ENCODE measurements at places on chromosomes 3 and 15.
A peak's percentile ranks its signal among the peaks of the same experiment; 100 is the strongest.

- peak; percentile 57 for DNase-seq
These were observed 68.5 kb upstream of the ATP13A5 start for GRCh38 chr3:193446965-193447602.

GRCh38 chr15:80699981-80700380 is 4.9 kb downstream of the ABHD17C start:
- DNase-seq = no peak

DNA sequence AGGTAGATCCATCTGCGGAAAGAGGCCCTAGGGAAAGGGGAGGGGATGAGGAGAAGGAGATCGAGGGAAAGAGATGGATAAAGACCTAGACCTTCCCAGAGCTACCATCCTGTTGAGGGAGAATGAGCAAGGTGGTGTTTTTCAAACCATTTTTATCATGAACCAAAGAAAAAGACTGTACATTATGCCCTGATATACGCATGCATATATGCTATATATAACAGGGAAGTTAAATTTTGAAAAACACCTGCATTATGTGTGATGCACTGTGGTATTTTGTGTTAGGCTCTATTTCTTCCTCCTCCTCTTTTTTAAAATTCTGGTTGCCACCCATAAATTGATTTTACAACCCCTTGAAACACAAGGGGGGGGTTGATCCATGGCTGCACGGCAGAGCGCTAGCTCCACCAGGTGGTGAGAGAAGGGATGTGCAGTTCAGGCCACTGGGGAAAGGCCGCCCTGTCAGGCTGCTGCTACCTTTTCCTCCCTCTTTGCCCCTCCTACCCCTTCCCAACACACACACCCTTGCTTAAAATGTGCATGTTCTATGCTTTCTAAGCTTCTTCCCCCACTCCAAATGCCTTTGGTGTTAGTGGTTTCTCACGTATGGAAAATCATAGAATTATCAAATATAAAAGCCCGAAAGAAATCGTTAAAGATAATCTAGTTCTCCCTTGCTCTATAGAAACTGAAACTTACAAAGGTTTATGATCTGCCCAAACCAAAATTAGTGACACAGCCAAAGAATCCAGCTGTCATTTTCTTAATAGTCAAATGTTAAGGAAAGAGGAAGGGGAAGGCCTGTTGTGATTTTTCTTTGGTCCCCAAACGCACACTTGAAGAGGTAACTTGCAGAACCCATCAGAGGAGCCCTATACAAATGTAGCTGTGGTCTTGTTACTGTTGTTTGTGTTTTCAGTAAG is 262.0 kb upstream of the UMPS start:
- peak; percentile 65 for DNase-seq

GRCh38 chr3:130759692-130760338 is 13.2 kb upstream of the PIK3R4 start:
- peak; percentile 86 for DNase-seq

GRCh38 chr15:69648775-69649735 is 196.4 kb downstream of the RPLP1 start:
- no peak for DNase-seq

- peak; percentile 98 for DNase-seq
These were observed 201.6 kb downstream of the SATB1 start for GRCh38 chr3:18223571-18223970.

DNA sequence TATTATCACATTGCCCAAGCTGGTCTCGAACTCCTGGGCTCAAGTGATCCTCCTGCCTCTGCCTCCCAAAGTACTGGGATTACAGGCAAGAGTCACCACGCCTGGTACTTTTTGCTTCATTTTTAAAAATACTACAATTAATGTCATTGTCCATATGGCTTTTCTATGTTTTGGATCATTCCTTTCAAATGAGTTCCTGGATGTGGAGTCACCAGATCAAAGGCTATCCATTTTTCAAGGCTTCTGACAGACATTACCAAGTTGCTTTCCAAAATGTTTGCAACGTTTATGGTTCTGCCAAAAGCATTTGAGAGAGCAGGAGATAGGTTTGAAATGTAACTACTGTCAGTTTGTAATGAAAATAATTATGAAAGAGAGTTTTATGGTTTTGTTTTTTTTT is 34.2 kb upstream of the BCL2L10 start:
- no peak for DNase-seq

DNA sequence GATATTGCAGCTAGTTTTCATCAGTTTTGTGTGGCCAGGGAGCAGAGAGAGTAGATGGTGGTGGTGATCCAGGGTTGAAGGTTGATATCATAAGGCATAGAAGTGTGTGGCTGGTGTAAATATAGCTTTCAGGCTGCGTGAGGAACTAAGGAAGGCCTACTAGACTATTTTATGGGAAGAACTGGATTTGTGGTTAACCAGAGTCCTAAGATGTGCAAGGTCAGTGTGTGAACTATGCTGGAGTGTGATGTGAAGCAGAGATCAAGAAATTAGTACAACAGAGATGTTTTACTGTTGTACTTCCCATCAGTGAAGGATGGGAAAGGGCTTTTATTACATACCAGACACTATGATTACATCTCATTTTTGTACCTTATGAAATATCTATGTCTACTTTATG is 41.5 kb downstream of the MAPK6 start:
- no peak for DNase-seq

DNA sequence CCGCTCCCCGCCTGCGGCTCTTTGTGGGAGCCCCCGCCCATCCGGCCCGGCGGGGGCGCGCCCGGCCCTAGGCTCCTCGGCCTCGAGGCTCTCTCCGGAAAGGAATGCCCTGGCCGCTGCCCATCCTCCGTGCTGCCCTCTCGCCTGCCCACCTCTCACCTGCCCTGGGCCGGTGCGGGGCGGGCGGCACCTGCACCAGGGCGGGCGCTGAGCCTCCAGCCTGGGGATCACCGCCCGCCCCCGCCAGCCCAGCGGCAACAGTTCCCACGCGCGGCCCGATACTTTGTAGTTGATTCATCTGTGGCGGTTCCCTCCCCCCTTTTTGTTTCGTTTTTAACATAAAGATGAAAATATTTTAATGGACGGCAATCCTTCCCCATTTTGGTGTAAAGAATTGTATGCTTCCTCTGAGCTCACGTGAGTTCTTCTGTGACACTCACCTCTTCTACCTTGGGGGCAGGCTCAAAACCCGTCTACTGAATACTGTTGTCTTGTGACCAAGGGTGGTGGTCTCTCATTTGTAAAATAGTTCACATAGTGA is 1.9 kb downstream of the KLF13 start:
- DNase-seq = peak; percentile 36

GRCh38 chr3:105085506-105085905 is 281.2 kb upstream of the ALCAM start:
- DNase-seq = no peak

DNA sequence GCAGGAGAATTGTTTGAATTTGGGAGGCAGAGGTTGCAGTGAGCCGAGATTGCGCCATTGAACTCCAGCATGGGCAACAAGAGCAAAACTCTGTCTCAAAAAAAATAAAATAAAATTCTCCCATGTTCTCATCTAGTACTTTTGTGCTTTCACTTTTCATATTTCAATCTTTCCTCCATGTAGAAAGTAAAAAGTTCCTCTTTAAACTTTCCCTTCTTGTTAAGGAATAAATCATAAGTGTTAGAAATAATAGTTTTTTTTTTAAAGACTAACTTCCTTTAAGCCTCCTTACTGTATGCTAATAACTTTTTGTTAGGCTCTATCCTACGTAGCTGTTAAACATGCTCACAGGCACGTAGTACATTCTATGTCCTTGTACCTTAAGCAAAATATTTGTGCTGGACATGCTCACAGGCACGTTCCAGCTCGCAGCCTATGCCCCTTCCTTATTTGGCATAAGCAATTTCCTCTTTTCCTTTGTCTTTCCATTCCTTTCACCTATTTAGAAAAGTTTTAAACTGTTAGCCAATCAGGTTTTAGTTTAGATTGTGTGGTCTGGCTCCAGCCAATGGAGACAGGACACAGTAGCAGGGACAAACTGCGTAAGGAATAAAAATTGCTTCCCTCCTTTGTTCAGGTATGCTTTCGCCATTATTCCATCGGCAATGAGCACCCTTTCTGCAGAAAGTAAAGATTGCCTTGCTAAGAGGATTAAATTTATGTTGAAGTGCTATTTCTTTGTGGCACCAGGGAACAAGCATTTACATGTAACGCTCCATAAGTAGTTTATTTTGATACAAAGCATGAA is 38.9 kb upstream of the PIK3CB start:
- DNase-seq = no peak

DNA sequence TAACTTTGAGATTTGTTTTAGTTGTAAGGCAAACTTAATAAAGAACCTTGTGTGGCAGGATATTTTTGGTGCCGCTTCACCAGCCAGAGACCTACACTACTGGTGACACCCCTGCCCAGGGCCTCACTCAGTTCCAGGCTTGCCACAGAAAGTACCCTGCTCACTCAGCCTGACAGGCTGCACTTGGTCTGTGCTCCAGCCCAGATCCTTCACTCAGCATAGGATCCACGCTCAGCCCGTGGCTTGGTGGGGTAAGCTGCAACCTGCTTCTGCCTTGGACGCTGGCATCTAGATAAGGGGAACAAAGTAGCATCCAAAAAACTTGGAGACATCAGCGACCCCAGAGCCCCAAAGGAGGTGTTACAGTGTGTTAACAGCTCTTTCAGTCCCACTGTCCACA is 825.5 kb downstream of the EPHA3 start:
- DNase-seq = no peak

- no peak for DNase-seq
These were observed 10.1 kb upstream of the DCP1A start for GRCh38 chr3:53357458-53357857.

- no peak for DNase-seq
These were observed 137.9 kb downstream of the CBLB start for GRCh38 chr3:105730801-105731354.

DNA sequence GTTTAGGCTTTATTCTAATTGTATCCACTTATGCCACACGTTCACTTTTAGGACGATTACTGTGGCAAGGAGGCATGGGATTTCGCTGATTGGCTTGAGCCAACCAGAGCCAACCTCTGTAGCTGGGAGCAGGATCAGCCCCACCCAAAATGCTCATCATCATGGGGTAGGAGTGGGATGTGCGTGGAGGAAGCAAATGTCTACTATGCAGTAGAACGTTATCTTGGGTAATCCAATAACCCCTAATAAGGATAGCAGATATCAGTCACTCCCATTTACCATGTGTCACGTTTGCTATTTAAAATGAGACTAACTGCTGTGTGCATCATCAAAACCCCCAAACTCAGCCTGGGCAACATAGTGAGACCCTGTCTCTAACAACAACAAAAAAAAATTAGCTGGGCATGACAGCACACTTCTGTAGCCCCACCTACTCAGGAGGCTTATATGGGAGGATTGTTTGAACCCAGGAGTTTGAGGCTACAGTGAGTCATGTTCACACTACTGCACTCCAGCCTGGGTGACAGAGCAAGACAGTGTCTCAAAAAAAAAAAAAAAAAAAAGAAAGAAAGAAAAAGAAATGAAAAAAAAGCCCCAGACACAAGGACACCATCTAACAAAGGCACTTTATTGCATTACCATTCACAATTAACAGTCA is 17.8 kb upstream of the ITGB5 start:
- no peak for DNase-seq

DNA sequence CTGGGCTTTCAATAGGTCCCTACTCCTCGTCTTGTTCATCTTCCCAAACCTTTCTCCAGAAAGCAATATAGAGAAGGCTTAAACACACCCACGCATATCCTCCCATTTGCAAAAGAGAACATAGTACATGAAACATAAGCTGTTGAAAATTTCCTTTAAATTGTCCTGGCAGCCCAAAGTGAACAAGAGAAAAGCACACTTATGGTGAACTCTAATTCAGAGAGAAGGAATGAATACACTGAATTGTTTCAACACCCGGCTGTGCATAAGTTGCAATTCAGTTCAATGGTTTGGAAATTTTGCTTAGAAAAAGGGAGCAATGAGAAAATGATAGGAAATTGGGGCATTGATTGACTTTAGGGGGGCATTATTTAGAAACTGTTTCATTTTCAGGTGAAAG is 202.6 kb downstream of the TIGIT start:
- DNase-seq = no peak

DNA sequence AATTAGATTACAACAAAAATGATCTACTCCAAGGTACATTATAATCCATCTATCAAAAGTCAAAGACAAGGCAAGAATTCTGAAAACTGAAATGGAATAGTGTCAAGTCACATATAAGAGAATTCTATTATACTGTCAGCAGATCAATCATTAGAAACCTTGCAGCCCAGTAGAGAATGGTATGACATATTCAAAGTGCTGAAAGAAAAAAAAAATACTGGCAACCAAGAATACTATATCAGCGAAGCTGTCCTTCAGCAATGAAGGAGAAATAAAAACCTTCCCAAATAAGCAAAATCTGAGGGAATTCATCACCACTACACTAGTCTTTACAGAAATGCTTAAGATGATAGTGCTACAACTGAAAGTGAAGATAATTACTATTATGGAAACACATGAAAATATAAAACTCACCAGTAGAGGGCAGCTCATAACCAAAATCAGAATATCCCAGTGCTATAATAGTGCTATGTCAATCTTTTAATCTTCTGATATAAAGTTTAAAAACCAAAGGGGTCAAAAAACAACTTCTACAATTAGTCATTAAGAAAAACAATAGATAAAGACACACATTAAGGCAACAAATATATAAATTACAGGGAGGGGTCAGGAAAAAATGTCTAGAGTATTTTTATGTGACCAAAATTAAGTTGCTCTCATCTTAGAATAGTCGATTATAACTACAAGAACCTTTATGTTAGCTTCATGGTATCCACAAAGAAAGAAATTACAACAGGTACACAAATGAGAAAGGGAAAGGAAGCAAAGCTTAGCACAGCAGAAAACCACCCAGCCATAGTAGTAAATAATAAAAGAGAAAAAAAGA is 190.7 kb upstream of the CNTN6 start:
- DNase-seq = peak; percentile 46

DNA sequence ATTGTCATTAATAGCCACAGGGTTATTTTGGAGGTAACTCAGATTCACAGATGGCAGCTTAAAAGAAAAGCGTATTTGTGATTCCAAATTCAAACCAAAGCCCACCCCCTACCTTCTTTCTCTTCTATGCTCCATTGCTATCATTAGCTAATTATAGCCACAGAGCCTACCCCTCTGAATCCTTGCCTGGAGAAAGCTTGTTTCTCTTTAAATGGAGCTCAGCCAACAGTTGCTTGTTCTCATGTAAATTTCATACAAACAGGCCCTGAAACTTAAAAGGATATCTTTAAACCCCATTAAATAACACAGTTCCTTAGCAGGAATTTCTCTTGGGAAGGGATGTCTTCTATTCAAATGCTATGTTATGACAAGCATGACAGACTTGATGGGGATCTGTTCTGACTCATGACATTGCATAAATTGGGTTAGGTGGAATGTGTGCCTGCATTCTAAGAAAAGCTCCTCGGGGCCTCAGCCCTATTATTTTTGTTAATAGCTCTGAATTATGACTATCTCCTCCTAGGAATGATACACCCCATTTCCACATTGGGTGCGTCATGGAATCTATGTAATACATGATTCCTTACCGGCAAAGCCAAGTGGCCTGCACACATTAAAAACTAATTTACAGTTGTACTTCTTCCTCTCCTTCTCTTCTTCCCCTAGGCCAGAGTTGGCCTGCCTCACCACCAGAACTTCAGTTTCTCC is 265.8 kb downstream of the TAFA4 start:
- no peak for DNase-seq

GRCh38 chr15:87715252-87715651 is 541.3 kb downstream of the NTRK3 start:
- DNase-seq = no peak

Measured in KBM-7 (cell line).